Amniotic stem cell (primary cell): ENCODE measurements at places on chromosomes 11 and 22.

- no peak for DNase-seq
Observed at GRCh38 chr11:102882389-102883024, 7.7 kb upstream of the MMP12 start.

DNA sequence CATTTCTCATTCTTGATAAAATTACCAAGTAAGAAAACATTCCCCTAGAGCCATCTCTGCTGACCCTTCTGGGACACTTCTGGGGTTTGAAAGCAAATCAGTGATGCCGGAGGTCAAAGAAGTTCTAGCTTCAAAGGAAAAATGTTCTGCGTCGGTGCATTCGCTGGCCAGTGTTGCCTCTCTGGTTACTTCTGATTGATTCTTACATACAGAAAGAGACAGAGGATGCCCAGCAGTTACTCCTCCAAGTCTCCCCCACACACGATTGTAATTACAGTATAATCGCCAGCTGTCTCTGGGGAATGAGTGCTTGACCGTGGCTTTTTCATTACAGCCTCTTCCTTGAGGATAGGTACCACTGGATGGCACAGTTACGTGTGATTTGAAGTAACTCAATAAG is 150.9 kb downstream of the SNX19 start:
- no peak for DNase-seq

- DNase-seq = no peak
Observed at GRCh38 chr11:75556275-75556674, 5.8 kb upstream of the SERPINH1 start.

- DNase-seq = no peak
Observed at GRCh38 chr11:57903011-57903410, 120.7 kb upstream of the OR9Q1 start.

- no peak for DNase-seq
Observed at GRCh38 chr11:118342503-118343161, at the start of gene CD3D. Gene CD3D (minus strand): TSS chr11:118342705. CDS start chr11:118342607, 98 bp downstream.

GRCh38 chr11:92340839-92341238 is 116.2 kb downstream of the FAT3 start:
- DNase-seq = no peak

DNA sequence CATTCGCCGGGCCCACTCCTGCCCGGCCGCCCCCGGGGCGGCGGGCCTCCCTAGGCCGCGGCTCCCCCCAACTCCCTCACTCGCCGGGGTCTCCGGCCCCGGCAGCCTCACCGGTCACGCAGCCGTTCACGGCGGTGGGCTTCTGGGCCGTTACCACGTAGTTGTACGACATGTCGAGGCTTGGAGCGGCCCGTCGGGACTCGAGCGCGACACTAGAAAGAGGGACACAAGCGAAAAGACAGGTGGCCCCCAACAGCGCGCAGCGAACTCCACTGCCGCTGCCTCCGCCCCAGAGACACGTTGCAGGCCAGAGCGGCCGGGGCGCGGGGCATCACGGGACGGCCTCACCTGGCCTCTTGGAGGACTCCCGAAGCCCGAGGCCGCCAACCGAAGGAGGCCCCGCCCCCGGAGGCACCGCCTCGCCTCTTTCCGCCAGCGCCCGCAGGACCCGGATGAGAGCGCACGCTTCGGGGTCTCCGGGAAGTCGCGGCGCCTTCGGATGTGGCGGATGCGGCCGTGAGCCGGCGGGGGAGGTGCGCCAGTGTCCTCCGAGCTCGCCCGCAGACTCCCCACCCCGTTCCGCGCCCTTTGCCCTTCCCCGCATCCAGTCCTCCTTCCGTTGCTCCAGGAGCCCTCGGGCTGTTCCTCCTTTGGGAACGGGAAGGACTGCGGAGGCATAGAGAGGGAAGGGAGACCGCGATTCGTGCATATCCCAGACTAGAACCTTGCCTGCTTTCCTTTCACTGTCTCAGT is at the start of the genes DDB1 and TKFC:
TSS of gene DDB1 (minus strand) at position 309 of the 753 bp plus-strand sequence. CDS start at position 172, 137 bp downstream.
TSS of gene TKFC (plus strand) at position 432 of the 753 bp plus-strand sequence. CDS start 1,501 bp downstream, outside the sequence.
- peak; percentile 79 for DNase-seq

DNA sequence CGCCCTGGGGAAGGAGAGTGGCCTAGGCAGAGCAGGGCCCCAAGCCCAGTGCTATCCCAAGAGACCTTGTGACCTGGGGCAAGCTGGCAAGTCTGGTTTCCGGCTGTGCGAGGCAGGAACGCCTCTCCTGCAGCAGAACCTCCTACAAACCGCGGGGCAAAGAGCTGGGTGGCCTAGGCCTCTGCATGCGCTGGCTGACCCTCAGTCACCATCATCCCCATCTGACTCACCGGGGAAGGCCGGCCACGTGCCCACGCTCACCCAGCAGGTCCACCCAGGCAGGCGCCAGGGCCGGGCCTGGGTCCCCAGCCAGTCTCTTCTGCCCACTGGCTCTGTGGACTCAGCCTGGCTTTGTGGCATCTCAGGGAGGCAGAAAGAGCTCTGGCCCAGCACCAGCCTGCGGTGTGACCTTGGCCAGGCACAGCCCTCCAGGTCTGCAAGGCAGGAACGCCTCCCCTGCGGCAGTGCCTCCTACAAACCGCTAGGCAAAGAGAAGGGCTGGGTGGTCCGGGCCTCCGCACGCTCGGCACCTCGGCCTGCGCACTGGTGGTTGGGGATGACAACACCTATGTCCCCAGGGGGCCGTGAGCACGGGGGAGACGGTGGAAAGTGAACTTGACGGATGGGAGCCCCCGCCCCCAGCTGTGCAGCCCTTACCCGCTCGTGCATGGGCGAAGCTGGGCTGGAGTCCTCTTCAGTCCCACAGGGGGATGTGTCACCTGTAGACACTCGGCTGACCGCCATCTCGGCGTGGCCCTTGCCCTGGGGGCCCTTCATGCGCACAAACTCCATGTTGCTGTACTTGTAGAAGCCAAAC is 38.2 kb downstream of the KIAA0930 start:
- no peak for DNase-seq

- no peak for DNase-seq
Observed at GRCh38 chr11:61460474-61460881, 30.6 kb downstream of the SDHAF2 start.

GRCh38 chr11:2837096-2837601 is 48.4 kb downstream of the CDKN1C start:
- no peak for DNase-seq

DNA sequence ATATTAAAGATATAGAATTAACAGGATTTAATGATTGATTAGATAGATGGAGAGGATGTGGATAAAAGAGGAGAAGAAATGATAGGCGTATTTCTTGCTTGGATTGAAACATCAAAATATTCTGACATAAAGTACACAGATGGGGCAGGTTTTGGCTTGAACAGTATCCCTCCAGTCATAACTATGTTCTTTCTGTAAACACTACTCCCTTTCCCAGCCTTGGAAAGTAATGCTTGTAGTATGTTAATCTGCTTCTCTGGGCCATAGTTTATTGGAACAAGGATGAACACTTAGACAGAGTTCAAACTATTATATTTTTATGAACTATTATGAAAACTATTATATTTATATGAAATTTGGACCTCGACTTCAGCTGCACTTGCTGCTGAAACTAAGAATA is 419.2 kb downstream of the AASDHPPT start:
- DNase-seq = no peak

DNA sequence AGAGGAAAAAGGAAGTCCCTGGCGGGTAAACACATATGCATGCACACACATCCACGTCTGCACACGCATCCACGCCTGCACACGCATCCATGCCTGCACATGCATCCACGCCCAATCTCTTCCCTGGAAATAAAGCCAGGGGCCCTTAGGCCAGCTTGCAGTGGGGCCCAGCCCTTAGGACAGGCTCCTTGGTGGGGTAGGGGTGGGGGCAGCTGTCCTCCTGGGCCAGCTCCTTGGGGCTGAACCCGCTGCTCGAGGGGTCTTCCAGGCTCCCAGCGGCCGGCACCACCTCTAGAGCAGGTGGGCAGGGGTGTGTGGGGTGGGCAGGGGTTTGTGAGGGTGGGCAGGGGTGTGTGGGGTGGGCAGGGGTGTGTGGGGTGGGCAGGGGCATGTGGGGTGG is 1.9 kb downstream of the C11orf21 start:
- DNase-seq = no peak

DNA sequence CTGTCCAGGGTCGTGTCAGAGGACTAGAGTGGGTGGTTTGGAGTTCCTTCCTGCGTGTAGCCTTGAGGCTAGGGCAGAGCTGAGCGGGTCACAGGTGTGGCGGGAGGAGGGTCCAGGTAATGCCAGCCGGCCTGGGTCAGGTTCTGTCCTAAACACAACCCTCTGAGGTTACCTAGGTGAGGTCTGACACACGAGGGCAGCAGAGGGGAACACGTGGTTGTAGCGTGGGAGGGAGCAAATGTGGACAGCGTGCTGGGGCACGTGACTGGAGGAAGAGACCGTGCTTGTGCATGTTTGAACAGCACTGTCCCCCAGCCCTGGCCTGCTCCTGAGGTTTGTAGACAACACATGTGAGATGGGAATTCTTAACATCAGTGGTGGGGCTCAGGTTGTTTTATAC is 13.1 kb downstream of the MOV10L1 start:
- no peak for DNase-seq

DNA sequence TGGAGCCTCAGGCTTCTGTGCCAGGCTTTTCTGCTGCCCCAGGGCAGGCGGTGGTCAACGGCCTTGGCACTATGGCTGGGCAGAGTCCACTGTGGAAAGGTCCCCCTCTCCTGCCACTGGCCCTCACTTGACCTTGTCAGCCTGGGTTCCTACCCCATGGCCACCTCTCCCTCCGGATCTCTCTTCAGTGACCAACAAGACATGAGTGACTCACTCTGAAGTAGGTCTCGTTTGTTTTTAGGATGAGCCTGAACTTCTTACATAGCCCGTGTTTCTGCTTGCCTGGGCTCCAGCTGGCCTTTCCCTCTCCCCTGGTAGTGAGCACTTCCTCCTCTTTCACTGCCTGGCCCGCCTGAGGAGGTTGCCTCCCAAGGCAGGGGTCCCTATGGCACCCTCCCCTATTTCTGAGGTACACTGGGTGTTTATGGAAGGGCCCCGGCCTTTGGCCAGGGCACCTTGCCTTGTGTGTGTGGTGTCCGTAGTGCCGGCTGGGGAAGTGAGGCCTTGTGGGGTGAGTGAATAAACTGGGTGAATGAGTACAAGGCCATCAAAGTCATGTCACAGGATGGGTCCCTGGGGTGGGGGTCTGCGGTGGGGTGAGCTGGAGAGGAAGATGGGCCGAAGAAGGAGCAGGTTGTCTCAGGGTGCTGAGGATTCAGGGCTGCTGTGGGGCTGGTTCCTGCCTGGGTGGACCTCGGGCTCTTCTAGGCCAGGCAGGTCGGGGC is 5.0 kb downstream of the SHANK3 start:
- DNase-seq = no peak

GRCh38 chr11:70131606-70132190 is 53.6 kb downstream of the ANO1 start:
- no peak for DNase-seq
